ENCODE measurements at places on chromosomes 7 and 10. TPM values are rescaled to one million over a fixed set of nuclear protein-coding genes. Genes with fewer than 3 reads are reported as not detected.

DNA sequence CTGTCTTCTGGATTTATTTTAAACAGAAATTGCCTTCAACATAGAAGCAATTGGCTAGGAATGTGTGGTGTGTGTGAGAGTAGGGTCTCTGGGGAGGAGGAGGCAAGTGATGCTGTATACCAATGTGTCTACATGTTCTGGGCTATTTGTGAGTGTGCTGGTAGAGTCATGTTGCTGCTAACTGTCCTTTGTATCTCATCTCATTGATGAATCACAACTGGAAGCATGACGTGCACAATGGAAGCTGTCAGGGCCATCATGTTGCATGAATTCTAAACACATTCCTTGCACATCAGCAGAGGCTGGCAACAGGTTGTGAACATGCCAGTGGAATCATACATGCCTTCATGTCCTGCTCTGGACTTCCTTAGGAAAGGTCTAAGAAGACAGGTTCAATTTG is 199.7 kb downstream of the BMPER start:
- DNase-seq: no peak

The RADIL gene
- 3.2 TPM for polyA plus RNA-seq

DNA sequence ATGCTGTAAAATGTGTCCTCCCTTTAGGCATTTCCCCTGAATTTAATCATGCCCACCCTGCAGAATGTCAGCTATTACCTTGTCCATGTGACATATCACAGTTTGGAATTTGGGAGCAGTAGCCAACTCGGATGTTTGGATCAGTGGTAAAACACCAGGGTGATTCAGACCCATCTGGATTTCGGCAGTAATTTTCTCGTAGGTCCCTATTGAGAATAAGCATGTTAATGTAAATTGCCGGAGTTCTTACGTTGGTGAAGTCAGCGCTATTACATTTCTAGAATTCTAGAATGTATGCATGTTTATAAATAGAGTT is 44.1 kb downstream of the HGF start:
- DNase-seq: peak; percentile 39

The GAD2 gene
- not detected for polyA plus RNA-seq

GRCh38 chr10:50561266-50561665 is 62.5 kb downstream of the SGMS1 start:
- DNase-seq: peak; percentile 58

DNA sequence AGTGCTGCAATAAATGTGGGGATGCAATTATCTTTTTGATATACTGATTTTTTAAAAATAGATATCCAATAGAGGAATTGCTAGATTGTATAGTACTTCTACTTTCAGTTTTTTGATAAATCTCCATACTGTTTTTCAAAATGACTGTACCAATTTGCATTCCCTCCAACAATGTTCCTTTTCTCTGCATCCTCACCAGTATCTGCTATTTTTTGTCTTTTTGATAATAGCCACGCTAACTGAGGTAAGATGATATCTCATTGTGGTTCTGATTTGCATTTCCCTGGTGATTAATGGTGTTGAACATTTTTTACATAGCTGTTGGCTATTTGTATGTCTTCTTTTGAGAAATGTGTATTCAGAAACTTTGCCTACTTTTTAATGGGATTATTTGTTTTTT is 217.7 kb upstream of the MTPN start:
- DNase-seq: no peak

DNA sequence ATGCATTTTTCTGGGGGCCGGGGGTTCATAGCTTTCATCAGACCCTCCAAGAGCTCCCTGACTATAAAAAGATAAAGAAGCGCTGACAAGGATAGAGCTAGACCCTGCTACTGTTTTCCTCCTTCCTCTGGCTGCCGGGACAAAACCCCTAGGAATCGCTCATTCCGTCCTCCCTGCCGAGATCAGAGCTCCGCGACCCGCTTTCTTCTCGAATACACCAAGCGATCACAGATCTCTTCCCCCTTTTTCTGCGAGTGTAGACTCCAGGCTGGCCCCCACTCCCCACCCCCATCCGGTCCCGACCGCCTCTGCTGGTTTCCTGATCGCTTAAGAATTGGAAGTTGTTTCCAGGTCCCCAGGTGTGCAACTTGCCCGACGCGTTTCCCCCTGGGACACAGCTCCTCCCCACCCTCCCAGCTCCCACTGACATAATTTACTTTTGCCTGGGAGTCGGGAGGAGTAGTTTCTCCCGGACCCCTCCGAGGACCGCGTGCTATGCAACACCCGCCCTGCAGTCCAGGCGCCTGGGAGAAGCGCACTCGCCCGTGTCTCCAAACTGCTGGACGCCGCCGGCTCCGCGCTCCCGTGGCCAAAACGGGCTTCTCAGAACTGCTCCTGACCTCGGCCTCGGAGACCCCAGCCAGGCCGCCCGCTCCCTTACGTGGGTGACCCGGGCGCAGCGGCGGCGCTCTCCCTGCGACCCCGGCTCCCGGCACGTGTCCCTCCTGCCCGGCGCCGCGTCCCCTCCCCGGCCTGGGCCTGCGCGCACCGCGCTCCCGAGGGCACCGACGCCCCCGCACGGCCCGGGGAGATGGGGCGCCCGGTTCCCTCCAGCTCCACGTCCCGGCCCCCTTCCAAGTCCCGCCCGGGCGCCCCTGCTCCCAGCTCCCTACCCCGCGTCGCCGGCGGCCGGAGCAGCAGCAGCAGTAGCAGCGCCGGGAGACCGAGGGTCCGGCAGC is 552 bp downstream of the IL15RA start:
- peak; percentile 51 for DNase-seq
